EH (cell line): ENCODE measurements at places on chromosomes 1 and 21.

DNA sequence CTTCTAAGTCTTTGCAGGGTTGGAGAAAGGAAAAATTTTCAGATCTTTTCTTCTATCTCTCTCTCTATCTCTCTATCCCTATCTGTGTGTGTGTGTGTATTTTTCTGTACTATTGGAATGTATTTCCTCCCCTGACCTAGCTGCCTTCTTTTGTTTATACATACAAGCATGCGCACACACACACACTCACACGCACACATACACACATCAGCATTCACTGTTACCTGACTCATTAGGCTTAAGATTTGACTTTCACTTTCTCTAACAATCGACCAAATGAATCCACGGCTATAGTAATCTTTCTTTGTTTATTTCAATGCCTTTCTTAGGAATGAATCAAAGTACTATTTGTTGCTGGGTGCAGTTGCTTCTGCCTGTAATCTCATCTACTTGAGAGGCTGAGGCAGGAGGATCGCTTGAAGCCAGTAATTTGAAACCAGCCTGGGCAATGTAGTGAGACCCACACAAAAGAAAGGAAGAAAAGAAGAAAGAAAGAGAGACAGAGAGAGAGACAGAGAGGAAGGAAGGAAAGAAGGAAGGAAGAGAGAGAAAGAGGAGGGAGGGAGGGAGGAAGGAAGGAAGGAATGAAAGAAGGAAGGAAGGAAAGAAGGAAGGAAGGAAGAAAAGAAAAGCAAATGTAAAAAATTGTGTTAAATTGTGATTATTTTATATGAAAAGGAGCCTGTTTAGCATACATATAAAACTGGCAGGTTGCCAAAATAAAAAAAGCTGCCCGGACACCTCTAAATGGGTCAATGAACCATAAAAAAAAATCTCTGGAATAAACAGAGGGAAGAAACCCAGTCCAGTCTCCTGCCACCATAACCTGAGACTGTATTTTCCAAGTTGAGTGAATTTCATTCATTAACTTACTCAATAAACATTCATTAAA lies 206.8 kb downstream of the ZNF326 start:
- peak; percentile 7 for DNase-seq

DNA sequence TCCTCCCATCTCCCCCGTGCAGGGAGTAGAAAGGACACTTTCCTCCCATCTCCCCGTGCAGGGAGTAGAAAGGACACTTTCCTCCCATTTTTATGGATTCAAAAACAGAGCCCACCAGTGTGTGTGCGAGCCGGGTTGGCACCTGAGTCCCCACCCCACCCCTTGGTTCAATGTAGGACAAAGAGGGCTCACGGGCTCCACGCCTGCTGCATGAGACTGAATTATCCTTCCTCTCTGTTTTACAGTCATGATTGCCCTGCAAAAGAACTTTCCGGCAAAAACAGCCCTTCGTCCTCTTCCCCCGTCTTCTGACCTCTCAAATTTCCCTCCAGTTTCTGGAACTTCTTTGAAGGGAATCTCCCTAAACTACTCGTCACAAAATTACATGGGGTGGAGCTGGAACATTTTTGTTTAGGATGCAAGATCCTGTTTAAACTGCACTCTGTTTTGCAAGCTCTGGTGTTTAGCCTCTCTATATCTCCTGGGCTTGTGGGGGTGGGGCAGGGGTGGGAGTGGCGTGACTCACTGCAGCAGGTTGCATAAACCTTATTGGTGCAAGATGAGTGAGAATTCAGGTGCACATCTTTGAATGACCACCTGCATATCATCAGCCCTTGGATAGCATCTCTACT lies 99.8 kb downstream of the PSMG1 start:
- DNase-seq = no peak

GRCh38 chr1:8003438-8004112 lies 22.5 kb downstream of the ERRFI1 start:
- DNase-seq = no peak

GRCh38 chr1:11793819-11794218 lies 11.9 kb downstream of the MTHFR start:
- no peak for DNase-seq

- peak; percentile 52 for DNase-seq
These were observed 44.0 kb downstream of the TRIM62 start for GRCh38 chr1:33137800-33138199.

DNA sequence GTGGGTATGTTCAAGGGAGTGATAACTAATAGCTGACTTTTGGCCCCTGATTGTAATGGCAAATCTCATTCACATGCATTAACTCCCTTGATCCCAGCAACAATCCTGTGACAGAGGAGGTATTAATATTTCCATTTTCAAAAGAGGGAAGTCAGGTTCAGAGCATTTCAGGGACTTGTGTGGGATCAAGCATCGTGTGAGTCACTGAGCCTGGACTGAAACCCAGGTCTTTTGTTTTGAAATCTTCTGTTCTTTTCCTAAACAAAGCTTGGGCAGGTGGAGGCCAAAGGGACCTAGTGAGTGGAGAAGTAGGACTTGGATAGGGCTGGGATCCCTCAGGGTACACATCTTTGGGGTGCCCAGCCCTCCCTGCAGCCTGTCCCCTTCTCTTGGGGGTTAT lies 37.9 kb downstream of the ETNK2 start:
- DNase-seq = no peak

DNA sequence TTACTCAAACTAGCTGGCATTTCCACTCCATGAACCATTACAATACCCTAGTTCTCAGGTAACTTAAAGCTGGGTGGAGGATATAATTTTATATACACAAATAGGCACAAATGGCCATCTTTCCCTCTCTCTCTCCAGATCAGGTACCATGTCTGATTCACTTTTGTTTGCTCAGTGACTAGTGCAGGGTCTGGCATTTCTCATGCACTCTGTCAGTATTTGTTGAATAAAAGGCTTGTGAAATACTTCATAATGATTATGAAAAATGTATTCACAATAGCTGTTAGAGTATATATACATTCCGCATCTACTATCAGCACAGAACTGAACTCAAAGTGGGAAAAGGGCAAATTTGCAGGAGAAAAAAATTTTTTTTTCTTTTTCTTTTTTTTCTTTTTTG lies 510.2 kb upstream of the USP24 start:
- no peak for DNase-seq

- DNase-seq = no peak
These were observed 22.4 kb upstream of the NTPCR start for GRCh38 chr1:232927830-232928505.

GRCh38 chr1:95703046-95703445 lies 469.0 kb downstream of the RWDD3 start:
- DNase-seq = no peak

DNA sequence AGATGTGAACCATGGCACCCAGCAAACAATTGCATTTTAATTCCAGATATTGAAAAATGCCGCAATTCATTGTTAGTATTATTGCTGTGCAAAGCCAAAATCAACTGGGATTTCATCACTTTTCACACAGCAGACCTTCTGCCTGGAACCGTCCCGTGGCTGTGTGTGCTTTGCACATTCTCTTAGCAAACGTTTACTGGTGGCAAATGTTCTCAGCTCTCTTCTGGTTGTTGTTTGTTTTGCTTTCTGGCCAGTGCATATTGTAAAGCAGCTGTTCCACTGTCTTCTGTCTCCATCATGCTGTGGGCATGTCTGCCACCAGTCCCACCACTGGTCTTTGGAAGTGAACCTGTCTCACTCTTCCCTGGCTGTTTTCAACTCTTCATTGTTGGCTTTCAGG lies 19.8 kb upstream of the TTLL10 start:
- no peak for DNase-seq

DNA sequence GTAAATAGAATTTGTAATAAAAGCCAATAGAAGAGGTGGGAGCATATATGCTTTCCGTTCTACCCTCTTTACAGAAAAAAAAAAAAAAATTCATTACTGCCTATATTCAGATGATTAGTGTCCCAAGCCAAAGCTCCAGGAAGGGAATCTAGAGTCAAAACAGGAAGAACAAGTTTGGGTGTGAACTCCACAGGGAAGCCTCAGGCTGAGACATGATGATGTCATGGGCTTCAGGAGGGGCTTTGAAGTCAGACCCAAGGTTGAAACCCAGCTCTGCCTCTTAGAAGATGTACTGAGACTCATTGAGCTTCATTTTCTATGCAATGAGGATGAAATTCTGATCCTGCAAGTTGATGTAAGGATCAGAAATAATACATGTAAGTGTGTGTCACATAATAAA lies 250.0 kb upstream of the ADGRL2 start:
- DNase-seq = no peak

DNA sequence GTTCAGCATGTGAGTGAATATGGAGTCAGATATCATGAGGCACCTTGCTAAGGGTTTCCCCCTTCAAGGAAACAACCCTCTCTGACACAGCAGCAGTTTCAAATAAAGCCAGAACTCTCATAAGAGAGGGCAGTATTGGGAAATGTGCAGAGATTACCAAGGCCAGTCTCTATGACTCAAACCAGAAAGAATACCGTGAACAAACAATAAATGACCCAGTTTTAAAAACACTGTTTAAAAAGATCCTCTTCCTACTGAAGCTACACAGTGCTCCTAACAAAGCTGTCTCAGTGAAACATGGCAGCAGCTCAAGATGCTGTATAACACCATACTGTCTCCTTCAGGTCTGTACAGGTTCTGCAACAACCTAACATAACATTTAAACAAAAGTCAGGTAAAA lies 102.6 kb downstream of the KIAA0319L start:
- peak; percentile 68 for DNase-seq
